Activated CD8-positive, alpha-beta T cell treated with anti-CD3 and anti-CD28 coated beads for 36 hours (primary cell): ENCODE measurements at places on chromosomes 5 and 9. TPM values are rescaled to one million over a fixed set of nuclear protein-coding genes. Genes with fewer than 3 reads are reported as not detected.
A peak's percentile ranks its signal among the peaks of the same experiment; 100 is the strongest.

- no peak overlapping the region for H3K4me3 ChIP-seq
- H3K27me3 ChIP-seq: peaks cover 18% of the 10 kb centered on the region
- H3K4me1 ChIP-seq: peaks cover 7% of the 10 kb centered on the region
- no peak overlapping the region for H3K27ac ChIP-seq
- peak; percentile 68 for DNase-seq
- no peaks in the 10 kb centered on the region for H3K36me3 ChIP-seq
These were observed 6.1 kb upstream of the ZNF79 start for GRCh38 chr9:127418037-127418471.

GRCh38 chr9:136694163-136694871, 7.1 kb upstream of the AGPAT2 start:
- H3K27me3 ChIP-seq: peaks cover 9% of the 10 kb centered on the region
- DNase-seq: peak; percentile 54
- H3K36me3 ChIP-seq: no peaks in the 10 kb centered on the region
- H3K27ac ChIP-seq: no peak overlapping the region
- H3K4me3 ChIP-seq: no peak overlapping the region

- DNase-seq: no peak
- no peaks in the 10 kb centered on the region for H3K27me3 ChIP-seq
- H3K27ac ChIP-seq: no peak overlapping the region
- peaks cover 15% of the 10 kb centered on the region for H3K4me1 ChIP-seq
These were observed 8.7 kb downstream of the SLF1 start for GRCh38 chr5:94627191-94627590.

DNA sequence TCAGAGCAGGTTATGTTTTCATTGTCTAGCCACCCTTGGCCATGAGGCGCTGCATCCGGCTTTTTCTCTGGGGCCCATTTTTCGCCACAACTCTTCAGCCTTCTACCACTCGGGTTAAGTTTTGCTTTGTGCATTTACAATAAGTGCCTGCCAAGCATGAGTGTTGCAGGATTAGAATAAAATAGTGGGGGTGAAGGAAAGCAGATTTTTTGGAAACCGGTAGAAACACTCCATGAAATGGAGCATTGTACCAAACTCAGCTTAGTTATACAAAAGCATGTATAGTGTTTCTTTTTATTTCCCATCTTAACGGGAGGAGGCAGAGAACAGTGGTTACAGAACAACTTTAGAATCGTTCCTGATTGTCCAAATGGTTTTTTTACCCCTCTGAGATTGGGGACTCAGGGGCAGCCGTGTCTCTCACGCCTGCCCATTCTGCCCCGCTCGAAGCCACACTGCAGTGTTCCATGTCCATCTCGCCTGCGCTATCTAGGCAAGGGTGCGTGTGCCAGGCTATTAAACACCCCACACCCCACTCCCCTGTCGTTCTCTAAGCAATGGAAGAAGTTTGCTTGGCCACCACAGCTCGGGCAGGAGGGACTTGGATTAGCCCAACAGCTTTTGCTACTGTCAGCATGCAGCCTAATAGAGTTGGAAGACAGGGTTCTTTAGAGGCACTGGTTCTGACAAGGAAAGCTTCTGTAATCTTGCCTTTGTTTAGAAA, 268.8 kb upstream of the WWC1 start:
- H3K4me3 ChIP-seq: no peak overlapping the region
- H3K27me3 ChIP-seq: peaks cover 2% of the 10 kb centered on the region
- no peaks in the 10 kb centered on the region for H3K36me3 ChIP-seq
- DNase-seq: no peak
- no peak overlapping the region for H3K27ac ChIP-seq

DNA sequence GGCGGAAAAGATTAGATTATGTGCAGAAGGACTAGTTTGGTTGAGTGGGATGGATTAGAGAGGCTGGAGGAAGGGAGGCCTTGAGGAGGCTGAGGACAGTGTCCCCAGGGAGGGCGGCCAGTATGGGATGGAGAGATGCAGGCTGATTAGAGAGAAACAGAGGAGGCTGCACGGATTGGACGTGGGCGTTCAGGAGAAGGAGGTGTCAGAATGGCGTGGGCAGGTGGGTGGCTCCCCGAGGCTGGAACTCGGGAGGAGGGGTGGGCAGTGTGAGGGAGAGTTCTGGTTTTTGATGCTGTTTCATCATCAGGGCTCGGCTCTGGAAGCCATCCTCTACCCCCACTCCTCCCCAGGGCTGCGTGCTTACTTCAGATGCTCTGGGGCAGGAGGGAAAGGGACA, 13.0 kb downstream of the CDHR2 start:
- peaks cover 3% of the 10 kb centered on the region for H3K27me3 ChIP-seq
- no peak overlapping the region for H3K4me3 ChIP-seq
- no peak for DNase-seq
- H3K4me1 ChIP-seq: peaks cover 30% of the 10 kb centered on the region

DNA sequence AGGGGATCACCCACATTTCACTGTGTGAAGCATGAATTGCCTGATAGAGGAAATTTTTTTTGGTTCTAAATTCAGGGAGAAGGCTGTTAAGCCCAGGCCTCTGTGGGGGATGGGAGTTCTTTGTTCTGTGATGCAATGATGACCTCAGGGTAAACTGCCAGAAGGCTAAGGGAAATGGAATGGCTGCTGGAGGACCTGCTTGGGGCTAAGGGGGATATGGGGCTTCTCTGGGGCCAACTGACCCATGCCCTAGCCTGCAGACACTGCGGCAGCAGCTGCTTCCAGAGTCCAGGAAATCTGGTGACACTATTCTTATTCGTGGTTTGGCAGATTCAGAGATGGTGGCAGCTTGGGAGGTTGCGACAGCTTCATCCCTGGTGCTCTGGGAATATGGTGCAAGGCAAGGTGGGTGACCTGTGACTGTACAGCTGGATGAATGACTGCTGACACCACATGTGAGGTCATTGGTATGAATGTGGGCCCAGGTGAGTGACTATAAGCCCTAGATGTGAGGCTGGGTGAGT, 30.3 kb downstream of the VCP start:
- H3K4me1 ChIP-seq: no peaks in the 10 kb centered on the region
- H3K36me3 ChIP-seq: peaks cover 8% of the 10 kb centered on the region
- no peak for DNase-seq

DNA sequence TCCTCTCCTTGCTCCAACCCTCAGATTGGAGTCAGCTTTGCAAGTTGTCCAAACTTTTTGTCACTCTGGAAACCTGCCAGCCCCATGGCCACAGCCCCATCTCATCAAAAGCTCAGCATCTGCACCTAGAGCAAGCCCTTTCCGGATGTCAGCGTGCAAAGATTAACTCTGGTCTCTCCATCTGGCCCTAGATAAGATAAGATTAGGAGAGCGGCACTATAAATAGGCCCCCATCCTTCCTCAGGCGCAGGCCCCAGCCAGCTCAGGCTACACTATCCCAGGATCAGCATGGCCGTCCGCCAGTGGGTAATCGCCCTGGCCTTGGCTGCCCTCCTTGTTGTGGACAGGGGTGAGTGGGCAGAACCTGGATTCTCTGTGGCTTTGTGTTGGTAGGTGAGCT, at the start of gene SPINK4:
SPINK4 (plus strand) TSS at position 247 of the 400 bp plus-strand sequence; CDS start at position 289, 42 bp downstream.
- H3K36me3 ChIP-seq: no peaks in the 10 kb centered on the region
- no peak within 1 kb of the TSS for H3K4me3 ChIP-seq
- DNase-seq: no peak
- no peaks in the 10 kb centered on the region for H3K4me1 ChIP-seq

DNA sequence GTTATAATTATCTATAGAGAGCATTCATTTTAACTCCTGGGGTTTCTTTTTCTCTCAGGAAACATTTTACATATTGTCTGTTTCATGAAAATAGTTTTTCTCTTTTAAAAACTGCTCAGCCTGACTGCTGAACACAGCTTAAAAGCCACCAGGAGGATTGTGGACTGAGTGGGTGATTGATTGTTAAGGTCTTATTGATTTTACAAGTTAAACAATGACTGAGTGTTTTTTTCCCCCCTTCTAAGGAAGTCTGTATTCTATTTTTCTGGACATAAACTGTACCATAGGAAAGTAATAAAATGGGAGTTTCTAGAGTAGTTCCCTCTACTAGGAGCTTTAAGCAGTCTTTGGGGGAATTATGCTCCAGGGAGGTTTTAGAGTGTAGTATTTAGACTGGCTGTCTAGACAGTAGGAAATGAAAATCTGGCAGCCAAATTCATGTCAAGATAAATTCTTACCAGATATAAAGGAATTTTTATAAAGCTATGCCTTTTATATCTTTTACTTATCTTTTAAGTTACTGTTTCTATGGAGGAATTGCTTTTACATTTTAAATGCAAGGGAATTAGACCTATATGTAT, 463.9 kb downstream of the PRR16 start:
- no peak overlapping the region for H3K27ac ChIP-seq
- no peaks in the 10 kb centered on the region for H3K27me3 ChIP-seq
- H3K4me1 ChIP-seq: no peaks in the 10 kb centered on the region
- no peak for DNase-seq
- no peak overlapping the region for H3K4me3 ChIP-seq
- H3K36me3 ChIP-seq: no peaks in the 10 kb centered on the region

- H3K27me3 ChIP-seq: no peaks in the 10 kb centered on the region
- no peak overlapping the region for H3K4me3 ChIP-seq
- DNase-seq: peak; percentile 3
- no peaks in the 10 kb centered on the region for H3K36me3 ChIP-seq
- H3K27ac ChIP-seq: no peak overlapping the region
These were observed 97.8 kb upstream of the KLF4 start for GRCh38 chr9:107587191-107587963.

GRCh38 chr5:37835380-37835973, 4.4 kb downstream of the GDNF start:
- H3K36me3 ChIP-seq: no peaks in the 10 kb centered on the region
- no peak for DNase-seq
- H3K27me3 ChIP-seq: peaks cover 72% of the 10 kb centered on the region
- no peak overlapping the region for H3K4me3 ChIP-seq
- H3K27ac ChIP-seq: no peak overlapping the region

SPATA31C1 gene
- not detected for total RNA-seq

TMEM174 gene
- total RNA-seq: not detected

ACSL6 gene
- 3.3 TPM for total RNA-seq
